ENCODE measurements at places on chromosomes 6 and 20.

GRCh38 chr6:36020154-36020553 is 4.3 kb downstream of the SLC26A8 start:
- no peak for DNase-seq

- DNase-seq, result no peak
Measured at GRCh38 chr6:88048578-88048977, 937 bp downstream of the SPACA1 start.

- no peak for DNase-seq
Measured at GRCh38 chr6:347232-347631, 44.3 kb upstream of the IRF4 start.

- DNase-seq, result no peak
Measured at GRCh38 chr6:112038268-112038667, 15.6 kb upstream of the CCN6 start.

- DNase-seq, result no peak
Measured at GRCh38 chr20:17568045-17568788, 1.7 kb upstream of the DSTN start.

- no peak for DNase-seq
Measured at GRCh38 chr6:137696765-137697164, 170.3 kb upstream of the TNFAIP3 start.

DNA sequence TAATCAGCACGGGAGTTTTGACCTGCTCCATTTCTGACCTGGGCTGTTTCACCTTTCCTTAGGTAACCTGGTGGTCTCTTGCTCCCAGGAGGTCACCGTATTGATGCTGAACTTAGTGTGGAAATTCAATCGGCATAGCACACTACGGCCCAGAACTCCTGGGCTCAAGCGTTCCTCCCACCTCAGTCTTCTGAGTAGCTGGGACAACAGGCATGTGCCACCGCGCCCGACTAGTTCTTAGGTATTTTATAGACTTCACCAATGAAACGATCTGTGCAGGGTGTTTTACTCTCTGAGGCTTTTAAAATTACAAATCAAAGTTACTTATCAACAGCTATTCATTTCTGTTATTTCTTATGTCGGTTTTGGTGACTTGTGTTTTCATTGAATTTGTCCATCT is 42.1 kb downstream of the ATG5 start:
- DNase-seq, result no peak

DNA sequence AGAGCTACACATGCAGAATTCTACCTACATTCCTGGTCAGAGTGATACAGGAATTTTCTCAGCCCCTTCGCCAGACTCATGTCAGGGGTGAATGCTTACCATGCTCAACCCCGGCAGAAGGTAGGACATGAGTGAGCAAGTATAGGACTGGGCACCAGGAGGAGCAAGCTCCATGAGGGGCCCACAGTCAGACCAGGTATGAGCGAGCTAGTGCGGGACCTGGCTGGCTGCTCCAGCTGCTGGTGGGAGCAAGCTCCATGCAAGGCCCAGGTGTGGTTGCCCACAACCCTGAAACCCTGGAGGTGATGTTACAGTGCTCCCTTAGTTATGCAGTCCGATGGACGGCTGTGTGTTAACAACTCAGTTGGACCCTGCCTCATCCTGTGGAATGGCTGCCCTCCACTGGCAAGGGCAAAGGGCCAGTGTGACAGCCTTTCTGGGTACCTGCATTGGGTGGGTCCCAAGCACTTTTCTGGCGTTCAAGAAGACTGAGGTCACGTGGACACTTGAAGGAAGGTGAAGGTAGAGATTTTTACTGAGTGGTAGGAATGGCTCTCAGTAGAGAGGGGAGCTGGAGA is 503.5 kb upstream of the CITED2 start:
- no peak for DNase-seq

DNA sequence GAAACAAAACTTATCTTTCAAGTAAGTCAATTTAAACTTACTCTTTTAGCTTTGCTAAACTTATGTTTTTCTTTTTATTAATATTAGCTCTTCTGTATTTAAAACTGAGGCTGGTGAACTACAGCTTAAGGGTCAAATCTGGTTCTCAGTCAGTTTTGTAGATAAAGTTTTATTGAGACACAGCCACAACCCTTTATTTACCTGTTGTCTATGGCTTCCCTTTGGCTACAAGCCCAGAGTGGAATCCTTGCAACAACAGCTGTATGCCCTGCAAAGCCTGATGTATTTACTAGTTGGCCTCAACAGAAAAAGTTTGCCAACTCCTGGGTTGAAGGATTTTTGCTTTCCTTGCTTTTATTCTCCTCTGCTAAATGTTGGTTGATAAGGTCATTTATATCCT is 491.4 kb upstream of the RNF217 start:
- no peak for DNase-seq

GRCh38 chr20:59770270-59770669 is 163.2 kb downstream of the SYCP2 start:
- DNase-seq, result no peak

GRCh38 chr20:48908656-48909319 is 12.7 kb upstream of the ARFGEF2 start:
- DNase-seq, result no peak

GRCh38 chr6:39905640-39905975 is 28.7 kb downstream of the MOCS1 start:
- DNase-seq, result no peak

GRCh38 chr20:2752567-2753460 is 47.6 kb downstream of the CPXM1 start:
- peak; percentile 52 for DNase-seq

DNA sequence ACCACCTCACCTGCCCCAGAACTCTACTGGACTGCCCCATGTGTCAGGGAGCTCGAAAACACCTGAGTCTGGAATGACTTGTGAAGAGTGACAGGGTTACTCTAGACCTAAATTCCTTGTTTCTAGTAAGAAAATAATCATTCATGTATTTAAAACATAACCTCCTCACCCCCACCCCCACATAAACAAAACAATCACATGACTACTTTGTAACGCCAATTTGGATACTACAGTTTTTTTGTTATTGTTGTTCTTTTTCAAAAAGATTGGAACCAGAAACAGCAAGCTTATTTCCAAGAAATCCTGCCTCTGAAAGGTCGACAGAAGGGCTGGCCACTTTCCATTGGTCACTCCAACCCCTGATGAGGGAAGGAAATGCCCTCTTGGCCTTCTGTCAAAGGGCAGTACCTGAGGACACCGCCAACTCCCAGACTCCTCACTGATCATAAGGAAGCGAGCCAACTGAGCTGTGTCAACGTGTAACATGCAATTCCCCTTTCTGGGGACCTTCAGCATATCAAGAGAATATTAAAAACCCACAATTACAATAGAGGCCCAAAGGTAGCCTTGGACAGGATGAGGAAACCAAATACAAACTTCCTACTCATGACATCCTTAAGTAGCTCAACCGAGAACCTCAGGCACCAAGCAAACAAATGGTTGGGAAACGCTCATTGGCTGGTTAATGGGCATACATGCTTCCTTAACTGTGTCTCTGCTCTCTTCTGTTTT is 2.6 kb downstream of the MCUR1 start:
- DNase-seq, result no peak

All from activated naive CD8-positive, alpha-beta T cell treated with anti-CD3 and anti-CD28 coated beads for 36 hours (primary cell).